ENCODE measurements at places on chromosomes 16 and 17.
A peak's percentile ranks its signal among the peaks of the same experiment; 100 is the strongest.

DNA sequence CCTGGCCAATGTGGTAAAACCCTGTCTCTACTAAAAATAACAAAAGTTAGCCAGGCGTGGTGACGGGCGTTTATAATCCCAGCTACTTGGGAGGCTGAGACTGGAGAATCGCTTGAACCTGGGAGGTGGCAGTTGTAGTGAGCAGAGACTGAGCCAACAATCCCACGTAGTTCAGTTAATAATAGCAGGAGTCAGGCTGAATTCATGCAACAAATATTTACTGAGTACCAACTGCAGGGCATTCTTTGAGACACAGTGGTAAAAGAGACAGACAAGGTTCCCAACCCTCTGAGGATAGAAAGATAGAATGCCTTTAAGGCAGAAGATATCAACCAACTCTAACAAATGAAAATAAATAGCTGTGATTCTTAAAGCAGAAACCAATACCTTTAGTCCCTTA is 39.1 kb downstream of the SPOP start:
- DNase-seq = no peak

GRCh38 chr16:50831751-50832150 is 89.9 kb downstream of the CYLD start:
- DNase-seq = no peak

DNA sequence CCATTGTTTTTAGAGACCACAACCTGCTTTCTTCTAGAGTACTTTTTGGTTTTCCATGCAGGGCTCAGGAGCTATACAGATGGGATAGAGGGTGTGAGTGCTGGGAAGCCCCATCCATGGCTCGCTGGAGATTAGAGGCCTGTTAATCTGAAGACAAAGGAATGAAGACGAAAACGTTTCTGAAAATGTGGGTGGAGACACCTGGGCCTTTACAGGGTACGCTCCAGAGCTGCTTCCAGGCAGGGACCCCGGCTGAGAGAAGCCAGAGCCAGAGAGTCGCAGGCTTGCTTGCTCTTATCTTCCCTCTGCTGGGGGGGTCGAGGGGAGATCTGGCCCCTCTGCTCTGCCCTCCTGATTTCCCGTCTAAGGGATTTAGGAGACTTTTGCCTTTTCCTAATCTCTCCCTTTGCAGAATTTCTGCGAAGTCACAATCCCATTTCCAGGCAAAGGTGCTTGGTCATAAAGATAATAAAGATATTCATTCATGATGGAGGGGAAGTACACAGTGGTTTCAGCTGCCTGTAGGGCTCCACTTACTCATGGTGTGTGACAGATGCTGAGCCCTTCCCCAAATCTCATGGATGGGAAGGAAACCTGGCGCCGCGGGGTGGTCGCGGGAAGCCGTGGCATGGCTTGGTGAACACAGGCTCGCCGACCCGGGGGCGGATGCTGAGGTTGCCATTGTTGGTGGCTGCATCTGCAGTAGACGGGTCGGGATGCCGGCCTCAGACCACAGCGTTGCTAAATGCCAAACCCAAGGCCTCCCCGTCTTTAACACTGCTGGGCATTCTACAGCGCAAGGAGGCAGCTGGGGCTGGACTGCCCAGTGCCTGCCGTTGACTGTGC is 4.8 kb upstream of the SOCS3 start:
- DNase-seq = peak; percentile 86

DNA sequence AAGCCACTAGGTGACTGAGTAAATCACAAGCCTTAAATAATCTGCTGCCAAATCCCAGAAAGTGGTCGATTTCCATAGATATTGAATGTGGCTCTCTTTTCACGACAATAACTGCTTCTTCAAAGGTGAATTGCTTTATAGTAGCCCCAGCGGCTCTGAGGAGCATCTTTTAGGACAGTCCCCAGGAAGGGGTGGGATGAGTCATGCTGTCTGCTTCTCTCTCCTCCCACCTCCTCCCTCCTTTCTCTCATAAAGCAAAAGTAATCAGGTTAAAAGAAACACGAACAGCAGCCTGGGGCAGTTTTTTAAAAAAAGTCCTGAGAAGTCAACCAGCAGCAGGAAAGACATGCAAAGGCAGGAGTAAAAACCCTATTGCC is 1.8 kb downstream of the KIAA0513 start:
- DNase-seq = peak; percentile 61

- peak; percentile 95 for DNase-seq
Observed at GRCh38 chr16:57815987-57816745, 13.9 kb upstream of the KIFC3 start.

DNA sequence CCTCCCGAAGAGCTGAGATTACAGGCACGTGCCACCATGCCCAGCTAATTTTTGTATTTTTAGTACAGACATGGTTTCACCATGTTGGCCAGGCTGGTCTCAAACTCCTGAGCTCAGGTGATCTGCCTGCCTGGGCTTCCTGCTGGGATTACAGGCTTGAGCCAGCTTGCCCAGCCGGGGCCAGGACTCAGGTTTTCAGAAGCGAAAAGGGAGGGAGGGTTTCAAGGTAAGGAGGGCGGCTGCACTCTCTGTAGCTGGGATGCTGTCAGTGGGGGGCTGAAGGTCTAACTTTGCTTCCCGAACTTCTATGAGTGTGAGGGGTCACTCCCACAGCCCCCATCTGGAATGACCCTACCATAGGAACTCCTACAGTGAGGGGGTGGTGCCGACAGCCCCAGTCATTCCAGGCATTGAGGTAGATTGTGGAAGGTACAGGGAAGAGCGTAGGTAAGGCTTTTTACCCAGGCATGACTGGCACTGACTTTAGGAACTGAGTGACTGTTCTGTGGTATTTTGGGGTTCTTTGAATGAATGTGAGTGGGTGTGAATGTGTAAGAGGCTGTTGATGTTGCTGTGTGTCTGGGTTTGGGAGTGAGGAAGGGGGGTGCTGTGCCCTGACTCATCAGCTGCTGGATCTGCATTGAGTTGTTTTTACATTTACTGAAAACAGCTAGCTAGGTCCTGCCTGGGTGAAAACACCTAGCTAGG is 3.8 kb upstream of the C1QL1 start:
- DNase-seq = peak; percentile 92

GRCh38 chr16:14109782-14110727 is 38.9 kb downstream of the MRTFB start:
- DNase-seq = no peak

- DNase-seq = no peak
Observed at GRCh38 chr17:13531721-13532120, 70.0 kb downstream of the HS3ST3A1 start.

GRCh38 chr16:80591071-80591915 is 50.5 kb downstream of the DYNLRB2 start:
- no peak for DNase-seq

DNA sequence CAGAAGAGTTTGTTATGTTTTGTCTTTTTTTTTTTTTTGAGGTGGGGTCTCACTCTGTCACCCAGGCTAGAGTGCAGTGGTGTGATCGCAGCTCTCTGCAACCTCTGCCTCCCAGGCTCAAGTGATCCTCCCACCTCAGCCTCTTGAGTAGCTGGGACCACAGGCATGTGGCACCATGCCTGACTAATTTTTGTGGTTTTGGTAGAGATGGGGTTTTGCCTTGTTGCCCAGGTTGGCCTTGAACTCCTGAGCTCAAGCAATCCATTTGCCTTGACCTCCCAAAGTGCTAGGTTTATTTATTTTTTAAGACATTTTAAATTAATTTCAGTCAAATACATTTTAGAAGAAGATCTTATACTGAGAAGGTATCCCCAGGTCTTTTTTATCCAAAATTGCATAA is 366.7 kb downstream of the KCNJ2 start:
- DNase-seq = no peak

GRCh38 chr17:73985466-73986015 is 217.9 kb upstream of the RPL38 start:
- DNase-seq = peak; percentile 41

DNA sequence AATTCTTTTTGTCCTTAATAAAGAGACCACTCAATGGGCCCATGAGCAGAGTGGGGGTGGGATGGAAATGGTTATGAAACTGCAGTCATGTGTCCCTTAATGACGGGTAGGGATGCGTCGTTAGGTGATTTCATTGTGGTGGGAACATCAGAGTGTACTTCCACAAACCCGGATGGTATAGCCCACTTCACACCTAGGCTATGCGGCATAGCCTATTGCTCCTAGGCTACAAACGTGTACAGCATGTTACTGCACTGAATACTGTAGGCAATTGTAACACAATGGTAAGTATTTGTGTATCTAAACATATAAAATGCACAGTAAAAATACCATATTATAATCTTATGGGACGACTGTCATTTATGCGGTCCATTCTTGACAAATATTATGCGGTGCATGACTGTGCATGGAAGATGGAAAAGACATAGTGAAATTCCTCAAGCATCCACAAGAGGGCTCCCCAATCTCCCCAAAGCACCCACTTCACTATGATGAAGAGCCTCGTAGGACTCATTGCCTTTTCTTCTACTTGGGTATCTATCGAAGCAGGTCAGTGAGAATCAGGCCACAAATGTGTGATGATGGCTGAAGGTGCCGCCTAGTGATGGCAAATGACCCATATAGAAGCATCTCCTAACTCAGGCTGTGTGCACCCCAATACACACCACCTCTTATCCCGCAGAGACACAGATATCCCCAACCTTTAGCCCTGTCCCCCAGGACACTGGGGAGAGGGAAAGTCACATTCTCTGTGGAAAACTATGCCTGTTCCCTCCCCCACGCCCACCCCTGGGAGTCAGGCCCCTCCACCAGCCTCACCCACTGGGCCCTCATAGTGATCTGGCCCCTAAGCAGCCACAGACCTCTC is 43.5 kb downstream of the TBX21 start:
- DNase-seq = peak; percentile 70

DNA sequence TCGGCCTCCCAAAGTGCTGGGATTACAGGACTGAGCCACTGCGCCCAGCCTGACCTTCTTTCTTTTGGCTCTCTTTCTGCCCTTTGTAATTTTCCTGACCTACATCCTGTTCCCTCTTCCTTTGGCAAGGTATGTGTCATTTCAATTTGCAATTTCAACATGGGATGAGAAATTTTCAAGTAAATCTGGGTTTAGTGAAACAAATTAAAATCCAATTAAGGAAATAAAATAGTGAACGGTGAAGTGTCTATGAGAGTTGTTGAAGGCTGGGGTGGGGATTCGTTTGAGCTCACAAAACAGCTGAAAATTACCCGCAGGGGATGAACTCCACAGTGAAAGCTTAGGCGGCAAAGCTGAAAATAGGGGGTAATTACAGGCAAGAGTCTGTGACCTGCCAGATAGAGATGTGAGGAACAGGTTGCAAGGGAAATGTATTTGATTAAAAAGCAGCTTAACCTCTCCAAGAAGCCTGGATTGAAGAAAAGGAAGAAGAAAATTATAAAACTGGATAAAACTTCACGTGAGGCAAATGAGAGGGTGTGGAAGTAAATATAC is 277.7 kb downstream of the UTP18 start:
- DNase-seq = no peak

GRCh38 chr16:13238182-13238581 is 336.8 kb downstream of the SHISA9 start:
- DNase-seq = no peak

GRCh38 chr17:9021992-9022572 is 772 bp downstream of the NTN1 start:
- peak; percentile 84 for DNase-seq

- DNase-seq = no peak
Observed at GRCh38 chr17:66458782-66459181, 156.4 kb downstream of the PRKCA start.

- DNase-seq = no peak
Observed at GRCh38 chr17:7428557-7428956, at the start of gene SPEM3. SPEM3 (plus strand) TSS chr17:7428857; CDS start chr17:7428903, 46 bp downstream.

DNA sequence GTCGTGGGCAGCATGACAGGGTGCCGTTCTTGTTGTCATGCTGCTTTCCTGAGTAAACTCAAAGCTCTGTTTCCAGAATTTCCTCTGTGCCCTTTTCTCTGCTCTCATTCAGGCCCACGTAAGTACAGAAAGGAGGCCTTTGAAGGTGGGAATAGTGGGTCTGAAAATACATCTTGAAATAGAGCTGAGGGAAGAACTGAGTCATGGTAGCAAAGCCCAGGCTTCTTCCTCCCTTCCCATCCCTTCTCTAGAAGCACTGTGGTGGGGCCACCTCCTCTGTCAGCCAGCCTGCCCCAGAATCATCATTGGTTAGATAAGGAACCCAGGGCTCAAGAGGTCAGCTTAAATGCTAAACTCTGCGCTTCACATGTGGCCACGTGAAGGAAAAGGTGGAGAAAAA is 9.4 kb downstream of the CTRL start:
- DNase-seq = no peak

DNA sequence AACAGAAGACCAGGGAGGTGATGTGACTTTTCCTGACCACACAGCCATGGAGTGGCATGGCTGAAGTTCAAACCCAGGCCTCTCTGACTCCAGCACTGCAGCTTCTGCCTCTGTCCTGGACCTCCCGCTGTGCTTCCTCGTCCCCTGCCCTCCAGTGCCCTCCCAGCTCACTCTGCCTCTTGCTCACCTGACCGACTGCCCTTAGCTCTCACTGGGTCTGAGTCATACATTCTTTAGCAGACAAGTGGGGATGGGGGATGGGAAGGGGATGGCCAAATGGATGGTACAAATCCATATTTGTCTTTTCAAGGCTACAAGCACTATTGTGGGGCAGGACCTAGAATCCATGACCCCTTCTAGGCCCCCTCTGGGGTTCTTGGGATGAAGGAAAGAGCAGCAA is 33.0 kb downstream of the PITPNM3 start:
- peak; percentile 91 for DNase-seq

GRCh38 chr16:10919003-10919351 is 23.3 kb downstream of the DEXI start:
- no peak for DNase-seq

- DNase-seq = peak; percentile 71
Observed at GRCh38 chr16:57186872-57187854, 1.0 kb downstream of the RSPRY1 start.

- no peak for DNase-seq
Observed at GRCh38 chr17:12627781-12628451, 37.8 kb upstream of the MYOCD start.

DNA sequence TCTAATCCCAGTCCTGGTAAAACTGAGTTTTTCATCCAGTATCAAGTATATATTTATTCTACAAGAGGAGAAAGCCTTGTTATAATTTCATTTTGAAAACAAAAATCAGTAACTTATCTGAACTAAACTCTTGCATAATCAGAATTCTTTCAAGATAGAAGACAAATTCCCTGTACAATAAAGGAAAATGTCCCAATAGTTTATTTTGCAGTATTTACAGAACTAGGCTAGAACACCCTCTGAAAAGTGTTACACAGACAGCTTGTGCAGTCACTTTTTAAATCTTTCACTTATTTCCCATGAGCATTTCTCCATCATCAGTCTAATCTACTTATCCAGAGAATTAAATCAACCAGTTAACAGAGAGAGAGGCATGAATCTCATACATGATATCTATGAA is 48.5 kb downstream of the SPOP start:
- DNase-seq = no peak

DNA sequence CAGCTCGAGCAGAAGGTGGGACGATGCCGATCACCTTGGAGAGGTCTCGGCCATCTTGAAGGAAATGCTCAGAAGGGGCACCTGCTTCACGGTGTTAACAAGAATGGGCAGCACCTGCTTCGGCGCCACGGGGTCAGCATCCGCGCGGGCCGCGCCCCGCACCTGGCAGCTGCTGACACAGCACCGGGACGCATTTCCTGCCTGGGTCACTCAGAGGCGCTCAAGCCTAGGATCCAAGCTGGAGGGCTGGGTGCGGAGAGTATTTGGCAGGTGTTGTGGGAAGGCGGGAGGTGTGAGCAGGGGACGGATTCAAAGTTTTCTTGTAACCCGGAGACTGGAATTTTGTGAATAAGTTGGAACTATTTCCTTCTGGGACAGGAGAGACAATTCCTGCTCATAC is 39.3 kb upstream of the AKTIP start:
- DNase-seq = peak; percentile 79
